ENCODE measurements at places on chromosomes 4 and X. TPM values are rescaled to one million over a fixed set of nuclear protein-coding genes. Genes with fewer than 3 reads are reported as not detected.

DCLK2 gene
- total RNA-seq: 2.0 TPM

HSD17B13 gene
- total RNA-seq: not detected

SMIM43 gene
- total RNA-seq: 0.04 TPM

RNF150 gene
- total RNA-seq: 0.07 TPM

GLOD5 gene
- total RNA-seq: not detected

CHRDL1 gene
- total RNA-seq: not detected

RIBC1 gene
- 0.32 TPM for total RNA-seq

GATA1 gene
- total RNA-seq: not detected

IL21 gene
- total RNA-seq: not detected

NAP1L3 gene
- 0.11 TPM for total RNA-seq

DNAAF6 gene
- total RNA-seq: not detected

CTAG2 gene
- not detected for total RNA-seq

TSPAN6 gene
- total RNA-seq: 43.8 TPM

SSX2 gene
- total RNA-seq: 0.14 TPM

VSIG4 gene
- not detected for total RNA-seq

TENM3 gene
- total RNA-seq: 17.8 TPM

BCORL1 gene
- 2.0 TPM for total RNA-seq

GASK1B gene
- 84.3 TPM for total RNA-seq

SOWAHB gene
- not detected for total RNA-seq

HERC3 gene
- 17.4 TPM for total RNA-seq

AFP gene
- not detected for total RNA-seq

FGFR3 gene
- 0.79 TPM for total RNA-seq

MAGIX gene
- 0.59 TPM for total RNA-seq

CFAP99 gene
- total RNA-seq: not detected

DCAF12L2 gene
- not detected for total RNA-seq

AMBN gene
- total RNA-seq: not detected

TMSB4X gene
- total RNA-seq: 8,193 TPM

RAB40AL gene
- total RNA-seq: 0.13 TPM

TTC29 gene
- not detected for total RNA-seq

AKAP4 gene
- not detected for total RNA-seq

RTL5 gene
- total RNA-seq: 0.53 TPM

NAA11 gene
- not detected for total RNA-seq

HTRA3 gene
- 6.5 TPM for total RNA-seq

EIF2S3 gene
- total RNA-seq: 386 TPM

TLR1 gene
- 6.5 TPM for total RNA-seq

STARD8 gene
- 10.3 TPM for total RNA-seq

ADH1B gene
- not detected for total RNA-seq

UGT2B28 gene
- not detected for total RNA-seq

DMP1 gene
- not detected for total RNA-seq

ATG4A gene
- 53.2 TPM for total RNA-seq

F8A2 gene
- total RNA-seq: not detected

CENPE gene
- total RNA-seq: 63.3 TPM

RIPPLY1 gene
- not detected for total RNA-seq

BMPR1B gene
- total RNA-seq: 0.21 TPM

DCAF8L2 gene
- not detected for total RNA-seq

All from pulmonary artery endothelial cell (primary cell).